ENCODE measurements at places on chromosomes 4 and X. TPM values are rescaled to one million over a fixed set of nuclear protein-coding genes. Genes with fewer than 3 reads are reported as not detected.

SMIM31 gene
- not detected for total RNA-seq

OSTC gene
- 30.9 TPM for total RNA-seq

NKX6-1 gene
- not detected for total RNA-seq

SHISA3 gene
- total RNA-seq: not detected

UGT8 gene
- not detected for total RNA-seq

TCEAL8 gene
- total RNA-seq: 16.8 TPM

SORBS2 gene
- total RNA-seq: 0.07 TPM

ADAM29 gene
- not detected for total RNA-seq

RBM46 gene
- total RNA-seq: not detected

DNA sequence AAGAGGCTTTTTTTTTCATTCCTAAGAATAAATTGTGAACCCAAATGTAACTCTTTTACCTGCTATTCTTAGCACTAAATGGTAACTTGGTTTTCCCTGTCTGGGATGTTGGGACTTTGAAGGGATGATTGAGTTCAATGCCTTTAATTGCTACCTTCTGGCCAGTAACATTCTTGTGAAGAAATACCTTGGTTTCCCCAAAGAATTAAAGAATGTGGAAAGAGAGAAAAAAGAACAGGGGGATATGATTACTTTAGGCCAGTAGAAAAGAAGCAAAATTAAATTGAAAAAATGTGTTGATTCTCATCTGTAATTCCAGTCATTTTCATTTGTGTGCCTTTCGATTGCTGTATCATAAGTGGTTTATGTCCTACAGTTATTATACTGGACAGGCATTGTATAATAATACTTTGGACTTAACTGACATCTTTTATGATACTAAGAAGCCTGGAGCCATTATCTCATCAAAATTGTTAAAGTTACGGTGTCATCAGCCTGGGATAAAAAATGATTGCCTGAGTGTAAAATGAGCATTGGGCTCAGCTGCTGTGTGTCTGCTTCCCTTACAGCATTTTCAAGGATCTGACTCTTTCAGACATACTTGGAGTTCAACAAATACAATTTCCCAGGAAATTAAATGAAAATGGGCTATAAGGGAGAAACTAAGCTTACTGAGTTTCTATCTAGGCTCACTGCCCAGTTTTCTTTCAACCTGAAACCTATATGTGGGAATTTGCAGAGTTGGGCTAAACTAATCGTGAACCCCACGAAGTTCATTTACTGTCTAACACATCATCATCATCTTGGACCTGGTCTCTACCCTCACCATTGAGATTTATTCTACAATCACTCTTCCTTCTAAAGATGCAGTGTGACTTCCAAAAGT lies 146.3 kb downstream of the SHROOM3 start:
- H3K27me3 ChIP-seq: peaks cover 17% of the 10 kb centered on the region
- H3K4me3 ChIP-seq: no peak overlapping the region
- no peaks in the 10 kb centered on the region for H3K36me3 ChIP-seq
- H3K4me1 ChIP-seq: no peaks in the 10 kb centered on the region

DNA sequence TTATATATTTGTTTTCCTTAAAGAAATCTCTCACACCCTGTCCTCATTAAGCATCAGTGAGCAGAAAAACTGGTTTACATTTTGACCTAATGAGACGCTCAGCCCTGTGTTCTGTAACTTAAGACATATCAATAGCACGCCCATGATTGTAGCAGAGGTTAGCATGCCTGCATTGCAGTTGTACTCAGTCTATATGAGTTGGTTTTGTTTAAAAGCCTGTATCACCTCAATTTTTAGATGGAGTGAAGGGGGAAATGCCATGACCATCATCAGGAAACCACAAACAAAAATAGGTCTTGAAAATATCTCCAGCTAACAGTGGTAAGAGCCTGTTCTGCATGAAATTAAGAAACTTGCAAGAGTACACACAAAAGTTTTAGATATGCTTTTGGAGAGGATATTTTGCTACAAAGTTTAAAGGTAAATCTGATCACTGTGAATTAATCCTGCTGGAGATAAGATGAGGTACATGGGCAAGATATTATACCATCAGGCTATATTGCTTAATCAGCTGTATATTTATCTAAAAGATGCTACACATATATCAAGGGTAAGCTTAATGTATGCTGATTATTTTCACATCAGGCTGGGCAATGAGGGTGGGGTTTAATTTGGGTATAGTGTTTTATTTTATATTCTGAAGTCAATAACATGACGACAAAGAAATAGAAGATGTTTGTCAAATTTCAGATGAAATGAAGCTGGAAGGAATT lies 13.1 kb upstream of the COQ2 start:
- no peaks in the 10 kb centered on the region for H3K27me3 ChIP-seq
- H3K4me1 ChIP-seq: no peaks in the 10 kb centered on the region
- H3K4me3 ChIP-seq: peak overlapping the region; percentile 1

GRCh38 chrX:119503484-119503861 lies 35.2 kb downstream of the SLC25A5 start:
- no peaks in the 10 kb centered on the region for H3K36me3 ChIP-seq
- H3K4me3 ChIP-seq: no peak overlapping the region
- no peak for DNase-seq
- H3K27ac ChIP-seq: no peak overlapping the region
- H3K27me3 ChIP-seq: no peaks in the 10 kb centered on the region

GRCh38 chr4:13527192-13527980 lies 16.9 kb downstream of the NKX3-2 start:
- H3K4me3 ChIP-seq: no peak overlapping the region
- no peaks in the 10 kb centered on the region for H3K36me3 ChIP-seq
- no peak overlapping the region for H3K27ac ChIP-seq
- peaks cover 29% of the 10 kb centered on the region for H3K4me1 ChIP-seq
- no peak for DNase-seq

GRCh38 chrX:155534800-155535199 lies 76.4 kb upstream of the F8A3 start:
- no peak overlapping the region for H3K27ac ChIP-seq
- DNase-seq: peak; percentile 12
- no peaks in the 10 kb centered on the region for H3K4me1 ChIP-seq
- no peaks in the 10 kb centered on the region for H3K27me3 ChIP-seq
- H3K4me3 ChIP-seq: no peak overlapping the region

- no peaks in the 10 kb centered on the region for H3K4me1 ChIP-seq
- H3K36me3 ChIP-seq: no peaks in the 10 kb centered on the region
- no peak for DNase-seq
Measured at GRCh38 chr4:104524591-104524990, 29.9 kb upstream of the CXXC4 start.

DNA sequence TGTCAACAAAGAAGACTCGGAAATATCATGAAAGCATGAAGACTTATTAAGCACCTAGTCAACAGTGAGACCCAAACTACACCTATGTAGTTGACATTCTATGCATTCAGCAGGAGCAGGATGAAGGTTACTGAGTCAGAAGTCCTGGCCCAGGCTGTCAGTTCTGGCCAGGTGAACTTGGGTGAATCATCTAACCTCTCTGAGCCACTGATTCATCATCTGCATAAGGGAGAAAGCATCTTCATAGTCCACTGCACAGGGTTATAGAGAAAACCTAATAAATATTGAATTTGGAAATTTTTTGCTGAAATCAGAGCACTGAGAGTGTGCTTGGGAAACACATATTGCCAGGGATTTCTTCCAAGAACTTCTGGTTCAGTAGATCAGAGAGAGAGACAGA lies 296.0 kb upstream of the SFRP2 start:
- H3K4me3 ChIP-seq: no peak overlapping the region
- no peaks in the 10 kb centered on the region for H3K36me3 ChIP-seq
- no peak for DNase-seq
- no peak overlapping the region for H3K27ac ChIP-seq
- no peaks in the 10 kb centered on the region for H3K27me3 ChIP-seq
- no peaks in the 10 kb centered on the region for H3K4me1 ChIP-seq

GRCh38 chr4:142130666-142131065 lies 494.3 kb downstream of the IL15 start:
- H3K4me1 ChIP-seq: peaks cover 12% of the 10 kb centered on the region
- H3K4me3 ChIP-seq: no peak overlapping the region
- DNase-seq: no peak
- peaks cover 14% of the 10 kb centered on the region for H3K36me3 ChIP-seq
- H3K27me3 ChIP-seq: no peaks in the 10 kb centered on the region

DNA sequence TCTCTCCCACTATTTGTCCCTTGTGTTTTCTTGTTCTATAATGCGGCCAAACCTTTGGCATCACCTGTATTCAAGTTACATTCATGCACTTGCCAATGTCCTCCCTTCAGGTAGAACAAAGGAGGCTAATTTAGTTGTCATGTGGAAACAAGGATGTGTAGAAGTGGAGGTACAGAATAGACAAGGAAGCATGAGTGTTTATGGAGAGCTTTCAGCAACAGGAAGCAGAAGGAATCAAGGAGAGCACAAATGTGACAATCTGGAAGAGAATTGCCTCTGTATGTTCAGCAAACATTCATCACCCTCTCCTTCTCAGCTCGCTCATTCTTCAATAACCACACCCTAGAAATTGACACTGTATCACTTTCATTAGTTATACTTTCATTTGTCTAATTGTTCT lies 103.4 kb downstream of the SLC7A11 start:
- DNase-seq: no peak
- no peak overlapping the region for H3K27ac ChIP-seq
- H3K4me3 ChIP-seq: no peak overlapping the region
- no peaks in the 10 kb centered on the region for H3K4me1 ChIP-seq
- no peaks in the 10 kb centered on the region for H3K36me3 ChIP-seq
- H3K27me3 ChIP-seq: no peaks in the 10 kb centered on the region

DNA sequence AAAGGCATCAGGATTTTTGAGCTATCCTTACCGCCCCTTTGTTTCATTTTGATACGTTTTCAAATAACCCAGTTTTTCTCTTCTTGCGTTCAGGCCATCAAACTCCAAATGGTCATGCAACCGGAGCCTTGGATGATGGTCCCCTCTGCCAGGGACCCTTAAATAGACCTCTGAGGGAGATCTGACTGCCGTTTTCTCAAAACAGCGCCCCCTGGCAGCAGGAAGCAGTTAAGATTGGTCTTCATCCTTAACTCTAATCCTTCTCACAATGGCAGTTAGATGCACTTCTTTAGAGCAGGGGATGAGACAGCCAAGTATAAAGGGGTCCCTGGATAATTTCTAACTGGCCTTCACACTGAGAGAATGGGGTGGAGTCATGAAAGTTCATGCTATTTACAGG lies 525.0 kb upstream of the SPANXN1 start:
- H3K4me1 ChIP-seq: no peaks in the 10 kb centered on the region
- no peak overlapping the region for H3K27ac ChIP-seq
- DNase-seq: no peak
- no peaks in the 10 kb centered on the region for H3K27me3 ChIP-seq
- no peaks in the 10 kb centered on the region for H3K36me3 ChIP-seq

DNA sequence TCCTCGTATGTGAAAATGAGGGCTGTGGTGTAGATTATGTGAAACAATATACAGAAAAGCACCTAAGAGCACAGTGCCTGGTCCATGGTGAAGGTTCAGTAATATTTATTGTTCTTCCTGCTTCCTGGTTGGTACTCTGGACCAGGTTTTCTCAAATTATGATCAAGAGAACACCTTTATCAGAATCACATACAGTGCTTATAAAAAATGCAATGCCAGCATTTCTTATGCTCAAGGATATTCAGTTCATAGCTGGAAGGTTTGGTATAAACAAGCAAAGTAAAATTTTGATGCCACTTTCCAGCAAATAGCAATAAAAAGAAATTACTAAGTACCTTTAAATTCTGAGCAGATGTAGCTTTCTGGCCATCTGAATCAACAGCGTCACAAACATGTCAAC lies 1412.4 kb downstream of the RPA4 start:
- H3K4me1 ChIP-seq: no peaks in the 10 kb centered on the region
- H3K4me3 ChIP-seq: no peak overlapping the region
- DNase-seq: no peak
- H3K27me3 ChIP-seq: no peaks in the 10 kb centered on the region

DNA sequence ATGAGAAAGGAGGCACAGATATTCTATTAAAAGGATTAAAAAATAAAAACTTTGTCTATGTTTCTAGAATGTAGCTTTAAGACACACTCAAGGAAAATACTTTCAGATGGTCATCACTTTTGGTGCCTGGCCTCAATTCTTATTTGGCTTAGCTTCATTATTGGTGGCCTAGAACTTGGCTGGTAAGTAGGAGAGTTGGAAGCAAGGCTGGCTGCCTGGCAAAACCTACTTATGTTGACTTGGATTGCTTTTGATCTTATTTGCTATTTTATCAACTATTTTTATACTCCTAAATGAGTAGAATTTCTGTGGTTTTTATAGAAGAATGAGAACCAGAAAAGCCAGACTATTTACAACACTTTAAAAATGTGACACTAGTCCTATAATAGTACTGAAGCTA lies 35.3 kb upstream of the JADE3 start:
- no peak overlapping the region for H3K4me3 ChIP-seq
- H3K27me3 ChIP-seq: no peaks in the 10 kb centered on the region
- no peaks in the 10 kb centered on the region for H3K4me1 ChIP-seq
- DNase-seq: no peak
- peaks cover 4% of the 10 kb centered on the region for H3K36me3 ChIP-seq

GRCh38 chr4:146522869-146523205 lies 1.1 kb upstream of the SLC10A7 start:
- peak overlapping the region; percentile 99 for H3K4me3 ChIP-seq
- H3K27ac ChIP-seq: peak overlapping the region; percentile 77
- peaks cover 27% of the 10 kb centered on the region for H3K4me1 ChIP-seq
- peak; percentile 32 for DNase-seq
- H3K27me3 ChIP-seq: no peaks in the 10 kb centered on the region

- H3K4me3 ChIP-seq: no peak overlapping the region
- H3K27ac ChIP-seq: no peak overlapping the region
- no peak for DNase-seq
- no peaks in the 10 kb centered on the region for H3K4me1 ChIP-seq
Measured at GRCh38 chrX:11427453-11428071, 134.3 kb downstream of the AMELX start.

GRCh38 chrX:140933016-140933415 lies 69.4 kb upstream of the SPANXB1 start:
- no peaks in the 10 kb centered on the region for H3K4me1 ChIP-seq
- no peak overlapping the region for H3K27ac ChIP-seq
- no peaks in the 10 kb centered on the region for H3K27me3 ChIP-seq
- no peak for DNase-seq
- H3K4me3 ChIP-seq: no peak overlapping the region
- H3K36me3 ChIP-seq: no peaks in the 10 kb centered on the region

- H3K36me3 ChIP-seq: peaks cover 11% of the 10 kb centered on the region
- H3K27ac ChIP-seq: no peak overlapping the region
- H3K4me3 ChIP-seq: no peak overlapping the region
- no peaks in the 10 kb centered on the region for H3K4me1 ChIP-seq
Measured at GRCh38 chrX:63713526-63713925, 71.5 kb downstream of the ARHGEF9 start.

GRCh38 chrX:7280520-7280919 lies 132.6 kb upstream of the PUDP start:
- H3K27ac ChIP-seq: no peak overlapping the region
- no peak overlapping the region for H3K4me3 ChIP-seq
- H3K4me1 ChIP-seq: no peaks in the 10 kb centered on the region
- no peak for DNase-seq
- H3K36me3 ChIP-seq: no peaks in the 10 kb centered on the region
- H3K27me3 ChIP-seq: no peaks in the 10 kb centered on the region

- H3K4me3 ChIP-seq: no peak overlapping the region
- H3K36me3 ChIP-seq: no peaks in the 10 kb centered on the region
- no peaks in the 10 kb centered on the region for H3K4me1 ChIP-seq
- no peak overlapping the region for H3K27ac ChIP-seq
- no peaks in the 10 kb centered on the region for H3K27me3 ChIP-seq
Measured at GRCh38 chr4:36900446-36900987, 344.0 kb upstream of the NWD2 start.

Measured in CD4-positive, CD25-positive, alpha-beta regulatory T cell (primary cell).